Kidney (tissue), 22 donors: ENCODE measurements at places on chromosomes 11 and 22.

DNA sequence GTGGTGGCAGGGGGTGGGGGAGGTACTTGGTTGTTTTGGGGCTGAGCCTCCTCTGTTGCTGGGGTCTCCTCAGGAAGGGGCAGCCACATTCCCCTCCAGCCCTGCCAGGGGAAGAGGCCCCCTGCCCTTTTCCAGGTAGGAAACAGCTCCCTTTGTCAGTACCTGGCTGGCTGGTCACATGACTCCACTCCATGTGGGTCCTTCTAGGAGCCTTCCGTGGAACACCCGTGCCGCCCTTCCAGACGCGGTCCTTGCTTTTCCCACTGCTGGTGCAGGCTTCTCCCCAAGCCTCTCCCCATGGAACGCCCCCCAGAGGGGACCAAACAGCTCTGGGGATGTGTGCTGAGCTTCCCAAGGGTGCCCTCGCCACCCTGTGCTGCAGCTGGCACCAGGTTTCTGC is 19.9 kb downstream of the IFT27 start:
- no peak overlapping the region for H3K27ac ChIP-seq
- no peak for DNase-seq
- H3K4me1 ChIP-seq: no peaks in the 10 kb centered on the region
- no peaks in the 10 kb centered on the region for H3K36me3 ChIP-seq
- no peak overlapping the region for H3K4me3 ChIP-seq
- no peaks in the 10 kb centered on the region for H3K27me3 ChIP-seq

GRCh38 chr11:73536961-73537360 is 61.0 kb downstream of the FAM168A start:
- no peak overlapping the region for H3K4me3 ChIP-seq
- no peaks in the 10 kb centered on the region for H3K27me3 ChIP-seq
- no peaks in the 10 kb centered on the region for H3K4me1 ChIP-seq
- DNase-seq: no peak

GRCh38 chr22:43042101-43042780 is 27.3 kb upstream of the PACSIN2 start:
- DNase-seq: no peak
- H3K27me3 ChIP-seq: no peaks in the 10 kb centered on the region

DNA sequence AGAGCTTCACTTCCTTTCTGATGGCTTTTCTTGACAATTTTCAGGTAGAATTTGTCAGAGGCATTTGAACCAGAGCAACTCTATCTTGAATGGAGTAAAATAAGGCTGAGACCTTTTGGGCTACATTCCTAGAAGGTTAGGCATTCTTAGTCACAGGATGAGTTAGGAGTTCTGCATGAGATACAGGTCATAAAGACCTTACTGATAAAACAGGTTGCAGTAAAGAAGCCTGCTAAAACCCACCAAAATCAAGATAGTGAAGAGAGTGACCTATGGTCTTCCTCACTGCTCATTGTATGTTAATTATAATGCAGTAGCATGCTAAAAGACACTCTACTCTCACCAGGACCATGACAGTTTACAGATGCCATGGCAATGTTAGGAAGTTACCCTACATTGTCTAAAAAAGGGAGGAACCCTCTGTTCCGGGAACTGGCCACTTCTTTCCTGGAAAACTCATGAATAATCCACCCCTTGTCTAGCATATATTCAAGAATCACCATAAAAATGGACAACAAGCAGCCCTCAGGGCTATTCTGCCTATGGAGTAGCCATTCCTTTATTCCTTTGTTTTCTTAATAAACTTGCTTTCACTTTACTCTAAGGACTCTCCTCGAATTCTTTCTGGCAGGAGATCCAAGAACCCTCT is 1519.7 kb upstream of the TENM4 start:
- no peaks in the 10 kb centered on the region for H3K4me1 ChIP-seq
- H3K4me3 ChIP-seq: no peak overlapping the region
- no peaks in the 10 kb centered on the region for H3K27me3 ChIP-seq
- no peak for DNase-seq
- H3K36me3 ChIP-seq: no peaks in the 10 kb centered on the region
- no peak overlapping the region for H3K27ac ChIP-seq

DNA sequence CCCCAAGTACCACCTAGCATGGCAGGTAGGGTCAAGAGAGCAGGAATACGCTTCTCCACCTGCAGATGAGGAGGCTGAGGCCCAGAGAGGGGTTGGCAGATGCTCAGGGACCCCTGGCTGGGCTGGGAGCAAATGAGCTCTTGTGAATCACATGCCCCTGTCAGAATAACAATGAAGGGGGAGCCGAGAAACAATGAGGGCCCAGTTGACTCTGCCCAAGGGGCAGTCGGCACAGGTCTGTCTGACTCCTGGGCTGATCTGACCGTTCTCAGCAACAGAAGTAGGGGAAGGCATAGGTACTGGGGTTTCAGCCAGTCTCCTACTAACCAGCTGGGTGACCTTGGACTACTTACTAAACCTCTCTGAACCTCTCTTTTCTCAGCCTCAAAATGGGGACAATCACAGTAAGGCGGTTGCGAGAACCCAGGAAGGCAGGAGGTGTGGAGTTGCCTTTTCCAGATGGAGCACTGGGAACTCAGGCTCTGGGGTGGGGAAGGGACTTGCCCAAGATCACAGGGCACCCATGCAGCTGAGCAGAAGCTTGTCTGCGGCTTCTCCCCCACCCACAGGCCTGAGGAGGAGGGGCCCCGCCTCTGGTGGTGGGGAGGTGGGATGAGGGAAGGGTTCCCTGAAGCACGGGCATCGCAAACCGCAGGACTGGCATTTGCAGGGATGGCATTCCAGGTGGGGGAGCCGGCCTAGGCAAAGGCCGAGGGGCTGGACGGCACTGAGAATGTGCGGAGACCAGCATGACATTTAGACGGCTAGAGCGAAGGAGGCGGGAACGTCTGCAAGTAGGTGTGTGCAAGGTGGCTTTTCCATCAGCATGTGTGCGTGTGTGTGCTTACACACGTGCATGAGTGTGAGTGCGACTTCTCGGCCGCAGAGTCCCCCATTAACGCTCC is 163.0 kb downstream of the MN1 start:
- DNase-seq: no peak
- H3K4me1 ChIP-seq: no peaks in the 10 kb centered on the region
- no peaks in the 10 kb centered on the region for H3K36me3 ChIP-seq
- H3K27me3 ChIP-seq: no peaks in the 10 kb centered on the region
- H3K4me3 ChIP-seq: no peak overlapping the region
